ENCODE measurements at places on chromosomes 7 and 10.

GRCh38 chr10:53597835-53598251 is 825.3 kb upstream of the MBL2 start:
- no peak for DNase-seq

- no peak for DNase-seq
Observed at GRCh38 chr7:116271963-116272886, 61.9 kb downstream of the TES start.

- DNase-seq, result no peak
Observed at GRCh38 chr10:26621889-26622711, 75.4 kb upstream of the PDSS1 start.

- peak; percentile 3 for DNase-seq
Observed at GRCh38 chr7:42945821-42946626, 13.8 kb downstream of the MRPL32 start.

DNA sequence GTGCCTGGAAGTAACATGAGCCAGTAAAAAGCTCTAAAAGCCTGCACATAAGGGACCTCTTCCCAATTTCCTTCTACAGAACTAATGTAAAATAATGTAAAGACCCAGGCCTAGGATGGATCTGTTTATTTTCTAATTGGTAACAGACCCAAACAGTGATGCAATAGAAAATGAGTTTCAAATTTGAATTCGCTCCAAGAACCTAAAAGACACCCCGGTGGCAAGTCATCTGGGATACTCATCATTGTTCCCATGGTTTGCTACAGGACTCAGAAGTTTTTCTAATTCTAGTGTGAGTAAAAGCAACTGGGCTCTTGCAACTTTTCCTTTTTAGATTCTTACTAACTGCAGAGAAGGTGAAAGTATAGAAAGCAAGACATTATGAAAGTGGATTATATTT is 271.3 kb upstream of the CACNA2D1 start:
- no peak for DNase-seq

DNA sequence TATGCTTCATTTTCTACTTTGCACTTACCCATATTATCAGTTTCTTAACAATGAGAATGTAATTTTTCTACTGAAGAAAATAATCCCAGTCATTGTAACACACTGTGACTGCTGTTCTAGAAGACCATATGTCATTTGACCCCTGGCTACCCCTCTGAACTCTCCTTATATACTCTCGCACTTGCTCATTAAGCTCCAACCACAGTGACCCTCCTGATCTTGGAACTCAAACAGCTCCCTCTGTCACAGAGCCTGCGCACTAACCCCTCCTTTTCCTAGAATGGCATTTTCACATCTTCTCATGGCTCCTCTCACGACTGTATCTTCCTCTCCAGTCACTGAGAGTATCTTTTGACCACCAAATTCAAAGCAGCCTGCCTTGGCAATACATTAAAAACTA is 169.7 kb downstream of the CACNA2D1 start:
- DNase-seq, result no peak

DNA sequence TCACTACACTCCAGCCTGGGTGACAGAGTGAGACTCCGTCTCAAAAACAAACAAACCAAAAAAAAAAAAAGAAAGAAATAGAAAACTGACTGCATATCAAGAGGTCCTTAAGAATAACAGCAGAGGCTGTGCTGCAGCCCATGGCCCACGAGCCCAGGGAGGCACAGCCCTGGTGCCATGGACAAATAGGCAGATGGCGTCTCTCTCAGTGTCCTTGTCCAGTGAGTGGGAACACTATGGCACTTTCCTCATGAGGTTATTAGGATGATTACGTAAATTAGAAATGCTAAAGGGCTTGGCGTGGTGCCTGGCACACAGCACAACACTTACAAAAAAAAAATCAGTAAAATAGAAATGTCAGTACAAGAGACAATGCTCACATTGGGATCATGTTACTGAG is 33.4 kb upstream of the PFKP start:
- DNase-seq, result no peak

DNA sequence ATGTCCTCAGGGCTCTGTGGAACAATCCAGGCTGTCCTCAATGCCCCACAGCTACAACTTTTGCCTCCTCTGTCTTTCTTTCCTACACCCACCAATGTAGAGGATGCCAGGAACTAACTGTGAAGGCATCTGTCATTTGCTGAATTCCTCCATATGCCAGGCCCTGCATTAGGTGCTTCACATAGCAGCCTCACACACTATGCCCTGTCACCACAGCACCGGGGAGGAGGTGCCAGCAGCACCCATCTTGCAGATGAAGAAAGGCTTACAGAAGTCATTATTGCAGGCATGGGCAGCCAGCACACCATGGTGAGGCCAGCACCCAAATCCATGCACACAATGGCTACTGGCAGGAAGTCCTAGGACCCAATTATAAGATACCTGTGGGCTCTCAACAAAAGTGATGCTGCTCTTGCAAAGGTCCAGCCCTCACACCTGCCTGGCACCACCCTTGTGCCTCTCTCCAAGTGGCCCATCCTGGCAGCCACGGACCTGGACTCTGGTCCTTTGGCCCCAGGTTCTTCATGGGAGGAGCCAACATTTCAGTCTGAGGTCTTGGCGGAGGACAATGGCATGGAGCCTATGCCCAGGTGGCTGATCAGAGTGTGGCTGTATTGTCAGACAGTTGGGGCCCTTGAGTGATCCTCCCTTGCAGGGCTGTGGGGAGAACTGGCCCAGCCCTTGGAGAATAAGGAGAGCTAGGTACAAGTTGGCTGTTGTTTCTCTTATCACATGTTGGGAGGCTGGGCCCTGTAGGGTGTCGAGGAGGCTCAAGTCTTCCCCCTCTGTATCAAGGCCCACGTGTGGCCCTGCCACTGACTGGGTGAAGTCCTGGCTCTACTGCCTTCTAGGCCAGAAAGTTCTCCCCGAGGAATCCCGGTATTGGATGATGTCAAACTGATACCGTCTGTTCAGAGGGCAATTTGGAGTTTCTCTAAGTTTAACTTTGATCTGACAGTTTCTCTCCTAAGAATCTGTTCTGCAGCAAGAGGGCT is 14.4 kb upstream of the MYL7 start:
- no peak for DNase-seq
